Stimulated activated CD8-positive, alpha-beta memory T cell treated with anti-CD3 and anti-CD28 coated beads, Interleukin-7, amount 100 ng/mL, for 1 hour (primary cell): ENCODE measurements at places on chromosomes 5 and 9.
A peak's percentile ranks its signal among the peaks of the same experiment; 100 is the strongest.

GRCh38 chr5:39730006-39730405 is 305.2 kb upstream of the DAB2 start:
- no peak for DNase-seq

DNA sequence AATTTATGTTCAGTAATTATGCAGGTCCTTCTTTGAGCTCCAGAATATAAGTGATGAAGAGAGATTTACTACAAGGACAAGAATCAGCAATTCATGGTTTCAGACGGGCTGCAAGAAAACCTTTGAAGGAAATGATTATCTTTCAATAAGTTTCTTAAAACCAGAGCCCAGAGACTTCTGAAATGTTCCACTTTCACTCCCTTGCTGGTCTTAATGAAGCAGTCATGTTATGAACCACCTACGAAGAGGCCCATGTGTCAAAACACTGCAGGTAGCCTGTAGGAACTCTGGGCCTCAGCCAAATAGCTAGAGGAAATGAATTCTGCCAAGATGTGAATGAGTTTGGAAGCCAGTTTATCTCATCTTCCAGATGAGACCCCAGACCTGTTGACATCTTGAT is 505.9 kb upstream of the MEF2C start:
- DNase-seq: no peak

GRCh38 chr5:36820900-36821299 is 55.7 kb upstream of the NIPBL start:
- no peak for DNase-seq

- DNase-seq: no peak
Measured at GRCh38 chr5:101663543-101663942, 632.5 kb downstream of the SLCO4C1 start.

- DNase-seq: no peak
Measured at GRCh38 chr5:141711687-141712086, 29.7 kb upstream of the ARAP3 start.

GRCh38 chr9:21555911-21556310 is 73.8 kb upstream of the IFNE start:
- DNase-seq: no peak

- no peak for DNase-seq
Measured at GRCh38 chr5:58351190-58351589, 108.7 kb downstream of the PLK2 start.

DNA sequence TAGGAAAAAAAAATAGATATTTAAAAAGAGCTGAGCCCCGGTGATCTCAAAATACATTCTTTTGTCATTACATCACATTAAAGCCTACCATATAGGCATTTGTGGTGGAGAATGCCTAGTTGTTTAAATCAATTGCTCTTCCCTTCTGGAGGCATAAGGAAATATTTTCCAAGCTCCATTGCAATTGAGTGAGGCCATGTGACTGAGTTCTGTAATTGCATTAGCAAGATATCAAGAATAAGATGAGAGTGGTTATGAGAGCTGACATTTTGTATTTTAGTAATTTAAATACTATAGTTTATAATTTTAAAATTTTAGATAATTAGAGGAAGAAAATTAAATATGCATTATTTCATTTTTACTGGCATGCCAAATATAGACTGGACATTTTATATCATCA is 1195.9 kb downstream of the DTWD2 start:
- no peak for DNase-seq

- no peak for DNase-seq
Measured at GRCh38 chr5:78562001-78562400, 86.6 kb downstream of the LHFPL2 start.

DNA sequence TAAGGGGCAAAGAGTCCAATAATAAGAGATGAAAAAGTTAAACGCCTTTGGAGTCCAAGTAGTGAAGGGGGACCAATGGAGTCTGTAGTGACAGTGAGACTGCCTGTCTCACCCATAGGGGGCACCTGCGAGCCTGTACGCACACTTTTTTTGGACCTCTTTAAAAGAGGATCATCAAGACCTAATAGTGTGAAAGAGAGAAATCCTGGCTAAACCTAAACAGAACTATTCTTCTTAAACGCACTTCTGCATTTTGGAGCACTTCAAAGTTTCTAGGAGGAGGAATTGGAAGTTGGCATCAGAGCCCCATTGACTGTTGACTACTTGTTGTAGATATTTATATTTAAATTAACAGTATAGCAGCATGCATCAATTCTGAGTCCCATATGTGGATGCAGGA is 636.1 kb upstream of the KLF4 start:
- DNase-seq: no peak

DNA sequence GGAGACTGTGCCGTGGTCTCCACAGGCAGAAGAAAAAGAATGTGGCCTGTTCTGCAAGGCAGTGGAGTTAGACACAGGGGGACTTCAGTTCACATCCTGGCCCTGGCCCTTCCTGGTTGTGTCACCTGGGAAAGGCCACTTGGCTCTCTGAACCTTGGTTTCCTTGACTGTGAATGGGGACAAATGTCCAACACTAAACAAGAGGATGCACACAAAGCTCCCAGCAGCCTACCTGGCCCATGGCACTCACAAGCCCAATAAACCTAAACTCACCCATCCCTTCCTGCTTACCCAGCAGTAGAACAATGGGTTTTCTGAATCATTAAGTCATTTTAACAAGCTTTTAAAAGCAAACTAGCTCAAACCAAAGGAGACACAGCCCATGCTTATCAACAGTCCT is 103.9 kb downstream of the FRMD3 start:
- no peak for DNase-seq

- no peak for DNase-seq
Measured at GRCh38 chr9:87095951-87096350, 148.6 kb upstream of the GAS1 start.

DNA sequence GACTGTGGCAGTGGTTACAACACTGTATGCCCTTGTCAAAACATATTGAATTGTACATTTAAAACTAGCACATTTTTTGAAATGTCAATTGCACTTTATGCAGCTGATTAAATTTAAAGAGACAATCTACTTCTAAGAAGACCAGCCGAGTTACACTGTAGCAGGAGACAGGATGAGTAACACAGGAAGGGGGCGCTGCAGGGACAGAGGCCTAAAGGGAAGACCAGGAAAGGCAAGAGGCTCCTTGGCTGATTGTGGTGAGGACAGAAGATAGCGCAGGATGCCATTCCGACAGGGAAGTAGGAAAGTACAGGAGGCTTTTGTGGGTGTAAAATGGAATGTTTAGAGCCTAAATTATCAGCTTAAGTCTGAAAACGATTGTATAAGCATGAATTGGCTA is 28.2 kb upstream of the PPP2R2B start:
- no peak for DNase-seq

- DNase-seq: no peak
Measured at GRCh38 chr9:91694081-91694870, 255.8 kb downstream of the ROR2 start.

- DNase-seq: no peak
Measured at GRCh38 chr9:6113819-6114218, 98.4 kb upstream of the RANBP6 start.

DNA sequence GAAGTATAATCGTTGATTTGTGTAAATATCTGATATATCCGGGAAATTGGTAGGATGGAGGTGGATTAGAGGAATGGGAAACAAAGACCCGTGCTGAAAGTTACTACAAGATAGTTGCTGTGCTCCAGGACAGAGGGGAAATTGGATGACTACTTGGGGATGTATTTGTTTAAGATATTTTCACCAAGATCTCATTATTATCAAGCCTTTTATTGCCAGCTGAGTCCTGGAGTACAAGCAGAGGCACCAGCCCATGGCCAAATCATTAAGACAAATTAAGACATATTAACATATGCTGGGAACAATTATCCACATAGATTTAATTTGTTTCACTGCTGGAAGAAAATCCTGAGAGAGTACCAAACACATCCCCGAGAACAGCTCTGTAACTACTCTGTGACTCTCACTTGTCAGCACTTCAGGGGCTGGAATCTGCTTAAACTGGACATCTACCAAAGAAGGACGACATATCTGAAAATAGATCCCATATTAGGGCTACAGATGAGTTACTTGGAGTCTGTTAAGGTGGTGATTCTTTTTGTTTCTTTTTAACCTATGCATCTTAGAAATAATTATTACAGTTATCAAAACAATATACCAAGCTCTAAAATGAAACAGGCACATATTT is 68.2 kb downstream of the SLC1A1 start:
- DNase-seq: no peak

- no peak for DNase-seq
Measured at GRCh38 chr9:38130724-38131123, 61.7 kb upstream of the SHB start.

DNA sequence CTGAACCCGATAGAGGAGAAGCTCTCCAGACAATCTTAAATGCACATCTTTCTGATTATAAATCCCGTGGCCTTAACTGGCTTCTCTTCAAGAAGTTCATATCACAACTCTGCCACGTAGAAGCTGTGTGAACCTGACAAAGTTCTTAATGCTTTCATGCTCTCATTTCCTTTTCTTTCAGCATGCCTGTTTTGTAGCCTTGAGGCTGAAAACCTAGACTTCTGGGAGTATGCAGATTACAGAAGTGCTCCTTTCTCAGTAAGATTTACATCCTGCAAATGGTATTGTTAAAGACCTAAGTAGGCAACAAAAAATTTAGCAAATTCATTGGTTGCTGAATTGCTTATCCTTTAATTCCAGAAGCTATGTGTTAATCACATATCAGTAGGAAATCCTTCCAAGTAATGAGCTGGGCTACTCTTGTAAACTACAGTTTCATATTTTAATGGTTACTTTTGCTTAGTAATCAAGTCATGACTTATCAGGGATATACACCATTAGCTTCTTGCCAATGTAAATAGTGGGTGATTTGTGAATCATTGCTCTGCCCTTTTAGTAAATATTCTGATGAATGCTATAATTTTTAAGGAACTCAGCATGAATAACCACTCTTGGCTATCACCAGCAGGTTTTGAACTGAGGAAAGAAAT is 334.7 kb downstream of the FBXL7 start:
- no peak for DNase-seq

DNA sequence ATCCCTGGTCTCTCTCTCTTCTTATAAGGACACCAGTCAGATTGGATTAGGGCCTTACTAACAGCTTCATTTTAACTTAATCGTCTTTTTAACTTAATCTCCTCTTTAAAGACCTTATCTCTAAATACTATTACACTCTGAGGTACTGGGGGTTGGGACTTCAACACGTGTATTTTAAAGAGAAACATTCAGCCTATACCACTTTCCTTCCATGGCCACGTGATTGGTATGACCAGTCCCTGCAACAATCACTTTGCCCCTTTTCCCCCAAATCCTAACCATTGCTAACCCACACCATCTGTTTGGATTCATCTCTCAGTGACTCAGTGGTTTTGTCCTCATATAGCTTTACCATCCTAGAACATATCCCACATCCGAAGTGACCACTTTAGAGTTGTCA is 3.8 kb upstream of the MAN2A1 start:
- no peak for DNase-seq

- no peak for DNase-seq
Measured at GRCh38 chr9:38437193-38437823, 13.1 kb upstream of the IGFBPL1 start.

GRCh38 chr5:177404641-177405179 is 4.2 kb upstream of the PFN3 start:
- DNase-seq: no peak

- no peak for DNase-seq
Measured at GRCh38 chr5:8458038-8458383, 589.1 kb downstream of the MTRR start.

DNA sequence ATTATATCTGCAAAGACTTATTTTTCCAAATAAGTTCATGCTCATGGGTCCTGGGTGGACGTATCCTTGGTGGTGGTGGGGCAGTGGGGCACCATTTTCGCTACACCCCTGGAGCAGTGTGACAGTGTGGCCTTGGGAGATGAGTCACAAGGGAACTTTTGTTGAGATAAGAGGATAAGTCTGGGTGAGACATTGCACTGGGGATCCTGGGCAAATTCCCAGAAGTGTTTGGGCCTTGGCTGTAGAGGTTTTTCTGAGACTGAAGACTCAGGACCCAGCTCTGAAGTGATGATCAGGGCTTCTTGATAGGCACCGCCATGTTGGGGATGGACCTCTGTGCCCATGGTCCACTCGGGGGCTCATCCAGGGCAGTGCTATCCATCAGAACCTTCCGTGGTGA is 149.4 kb downstream of the MACROH2A1 start:
- DNase-seq: no peak

DNA sequence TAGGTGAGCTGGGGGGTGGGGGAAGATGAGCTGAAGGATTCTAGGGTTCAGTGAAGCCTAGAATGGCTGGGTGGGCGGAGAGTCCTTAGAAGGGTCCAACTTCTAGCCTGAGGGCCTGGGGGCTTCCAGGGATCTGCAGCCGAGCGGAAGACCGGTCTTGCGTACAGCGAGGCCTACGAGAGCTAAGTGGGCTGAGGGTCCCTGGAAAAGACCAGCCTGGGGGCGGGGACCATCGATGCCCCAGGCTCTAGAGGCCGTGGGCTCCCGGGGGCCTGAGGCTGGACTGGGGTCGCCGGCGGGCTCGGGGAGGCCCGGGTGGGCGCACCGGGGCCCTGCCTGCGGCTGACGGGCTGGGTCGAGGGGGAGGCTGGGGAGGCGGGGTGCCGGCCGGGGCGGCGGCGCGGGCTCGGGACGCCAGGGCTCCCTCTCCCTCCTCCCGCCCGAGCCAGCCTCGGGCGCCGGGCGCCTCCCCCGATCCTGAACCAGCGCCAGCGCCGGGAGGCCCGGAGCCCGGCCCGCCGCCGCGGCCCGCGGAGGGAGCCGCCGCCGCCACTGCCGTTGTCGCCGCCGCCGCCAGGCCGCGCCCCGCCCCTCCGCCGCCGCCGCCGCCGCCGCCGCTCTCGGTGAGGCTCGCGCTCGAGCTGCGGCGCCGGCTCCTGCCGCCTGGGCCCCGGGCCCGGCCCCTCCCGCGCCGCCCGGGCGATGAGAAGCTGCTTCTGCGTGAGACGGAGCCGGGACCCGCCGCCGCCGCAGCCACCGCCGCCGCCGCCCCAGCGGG is at the start of gene MVB12B:
TSS of gene MVB12B (plus strand) at position 602 of the 778 bp plus-strand sequence. CDS start at position 703, 101 bp downstream.
- peak; percentile 18 for DNase-seq

- no peak for DNase-seq
Measured at GRCh38 chr5:16909464-16909863, 26.6 kb downstream of the MYO10 start.

GRCh38 chr5:110398951-110399350 is 327.5 kb downstream of the TMEM232 start:
- DNase-seq: no peak

DNA sequence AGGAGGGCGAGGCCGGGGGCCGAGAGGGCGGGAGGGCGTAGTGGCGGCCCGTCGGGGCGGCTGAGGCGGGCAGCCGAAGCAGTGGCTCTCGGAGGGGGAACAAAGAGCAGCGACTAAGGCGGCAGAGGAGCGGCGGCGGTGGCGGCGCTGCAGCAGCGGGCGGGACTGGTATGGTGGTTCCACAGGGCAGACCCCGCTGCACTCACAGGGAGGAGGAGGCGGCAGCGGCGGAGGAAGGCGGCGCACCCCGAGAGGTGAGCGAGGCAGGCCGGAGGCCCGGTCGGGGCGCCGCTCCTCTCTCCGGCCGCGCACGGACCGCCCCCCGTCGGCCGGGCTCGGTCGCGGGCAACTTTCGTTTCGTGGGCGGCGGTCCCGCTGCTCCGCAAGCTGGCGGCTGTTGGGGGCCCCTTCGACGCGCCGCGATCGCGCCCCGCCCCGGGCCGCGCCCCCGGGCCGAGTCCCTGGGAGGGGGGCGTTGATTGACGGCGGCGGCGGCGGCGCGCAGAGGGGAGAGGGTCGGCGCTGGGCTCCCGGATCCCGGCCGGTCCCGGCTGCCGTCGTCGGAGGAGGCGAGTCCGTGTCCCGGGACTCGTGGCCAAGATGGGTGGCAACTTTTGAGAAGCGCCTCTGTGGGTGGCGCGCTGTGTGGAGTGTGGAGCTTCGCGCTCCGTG is 467 bp downstream of the CNOT6 start:
- no peak for DNase-seq

- DNase-seq: no peak
Measured at GRCh38 chr9:93224591-93224990, 40.7 kb downstream of the WNK2 start.
